AG04449 (cell line): ENCODE measurements at places on chromosomes 11 and 22.

DNA sequence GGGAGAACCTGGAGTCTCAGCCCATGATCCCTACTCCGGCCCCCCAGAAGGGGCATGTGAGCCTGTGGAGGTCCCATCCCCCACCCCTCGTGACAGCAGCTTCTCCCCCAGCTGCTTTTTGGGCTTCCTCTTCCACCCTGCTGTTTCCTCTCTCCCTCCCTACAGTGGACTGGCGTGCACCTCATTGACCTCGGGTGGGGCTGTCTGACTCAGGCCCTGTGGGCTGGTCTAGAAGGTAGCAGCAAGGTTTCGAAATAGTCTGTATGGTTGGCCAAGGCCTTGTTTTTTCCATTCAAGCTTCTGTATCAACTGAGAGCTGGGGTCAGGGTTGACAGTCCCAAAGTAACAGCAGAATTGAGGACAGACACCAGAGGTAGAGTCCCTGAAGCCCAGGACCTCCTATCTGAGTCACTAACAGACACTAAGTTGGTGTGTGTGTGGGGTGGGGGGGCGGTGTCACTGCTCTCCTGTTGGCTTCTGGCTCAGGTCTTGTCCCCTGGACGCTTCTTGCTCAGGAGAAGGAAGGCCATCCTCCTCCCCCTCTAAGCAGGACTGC is 7.7 kb downstream of the SLC37A2 start:
- DNase-seq: no peak

GRCh38 chr11:65506290-65506771 is 7.5 kb downstream of the MALAT1 start:
- DNase-seq: no peak

GRCh38 chr11:44893846-44894617 is 56.7 kb downstream of the TP53I11 start:
- no peak for DNase-seq

GRCh38 chr11:72768581-72768980 is 16.4 kb upstream of the ARAP1 start:
- no peak for DNase-seq

DNA sequence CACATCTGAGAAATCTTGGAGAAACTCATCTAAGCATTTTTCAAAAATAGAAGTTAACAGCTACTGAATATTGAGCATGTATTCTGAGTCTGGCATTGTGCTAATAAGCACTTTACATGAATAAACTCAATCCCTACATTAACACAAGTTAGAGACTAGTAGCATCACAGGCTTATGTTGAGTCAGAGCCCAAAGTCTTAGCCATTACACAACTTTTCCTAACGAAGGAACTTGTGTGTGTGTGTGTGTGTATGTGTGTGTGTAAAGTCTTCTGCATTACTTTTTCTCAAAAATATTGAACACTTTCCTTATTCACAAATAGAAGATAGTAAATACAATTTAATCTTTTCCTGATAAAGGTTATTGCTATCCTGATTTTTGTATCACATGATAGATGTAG is 8.7 kb upstream of the CLPB start:
- DNase-seq: no peak

- no peak for DNase-seq
Observed at GRCh38 chr11:122020902-122021301, 95.1 kb downstream of the BLID start.

DNA sequence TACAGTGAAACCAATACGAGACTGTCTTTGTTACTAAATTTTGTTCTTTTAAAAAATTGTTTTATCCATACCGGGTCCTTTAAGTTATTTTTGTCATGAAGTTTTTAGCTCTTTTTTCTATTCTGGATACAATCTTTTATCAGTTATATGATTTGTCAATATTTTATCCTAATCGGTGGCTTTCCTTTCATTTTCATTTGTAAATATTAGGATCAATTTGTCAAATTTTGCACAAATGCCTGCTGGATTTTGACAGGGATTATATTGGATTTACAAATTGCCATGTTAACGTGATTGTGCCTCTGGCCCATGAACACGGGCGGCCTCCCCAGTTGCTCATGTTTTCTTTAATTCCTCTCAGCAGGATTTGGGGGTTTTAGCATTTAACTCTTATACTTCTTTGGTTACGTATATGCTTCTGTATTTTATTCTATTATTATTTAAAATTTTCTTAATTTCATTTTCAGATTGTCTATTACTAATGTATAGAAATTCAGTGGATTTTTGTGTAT is 20.7 kb upstream of the KRTAP5-6 start:
- DNase-seq: no peak
